ENCODE measurements at places on chromosomes 5 and 9.

DNA sequence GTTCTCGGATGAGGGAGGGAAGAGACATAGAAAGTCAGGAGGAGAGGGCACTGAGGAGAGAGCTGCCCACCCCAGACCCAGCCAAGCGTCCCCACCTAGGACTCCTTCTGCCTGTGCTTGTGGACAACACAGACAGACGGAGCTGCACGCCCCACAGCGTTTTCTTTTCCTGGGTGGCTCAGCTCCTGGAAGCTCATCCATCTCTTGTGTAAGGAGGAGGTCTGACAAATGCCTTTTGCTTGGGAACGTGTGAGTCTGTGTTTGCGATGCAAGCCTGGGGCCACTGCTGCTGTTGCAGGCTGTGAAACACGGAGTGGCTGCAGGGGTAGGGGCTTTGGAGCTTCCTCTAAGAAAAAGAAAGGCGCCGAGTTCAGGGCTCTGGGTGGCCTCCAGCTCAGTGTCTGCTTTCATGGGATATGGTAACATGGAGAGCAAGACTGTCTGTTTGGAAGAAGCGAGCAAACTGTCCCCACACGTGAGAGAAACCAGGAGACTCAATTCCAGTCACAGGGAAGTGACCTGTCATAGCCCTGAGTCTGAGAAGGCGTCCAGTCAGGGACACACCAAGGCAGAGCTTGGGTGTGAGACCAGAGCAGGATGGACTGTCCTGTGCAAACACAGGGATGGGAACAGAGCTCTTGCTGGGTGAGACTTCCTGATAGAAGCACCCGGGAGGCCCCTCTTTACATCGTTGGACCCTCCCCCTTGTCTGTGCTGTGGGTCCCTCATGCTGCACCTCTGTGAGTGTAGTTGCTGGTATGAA lies 42.7 kb downstream of the GADD45G start:
- no peak for DNase-seq

GRCh38 chr9:91101611-91102168 lies 260.0 kb downstream of the AUH start:
- DNase-seq, result no peak

DNA sequence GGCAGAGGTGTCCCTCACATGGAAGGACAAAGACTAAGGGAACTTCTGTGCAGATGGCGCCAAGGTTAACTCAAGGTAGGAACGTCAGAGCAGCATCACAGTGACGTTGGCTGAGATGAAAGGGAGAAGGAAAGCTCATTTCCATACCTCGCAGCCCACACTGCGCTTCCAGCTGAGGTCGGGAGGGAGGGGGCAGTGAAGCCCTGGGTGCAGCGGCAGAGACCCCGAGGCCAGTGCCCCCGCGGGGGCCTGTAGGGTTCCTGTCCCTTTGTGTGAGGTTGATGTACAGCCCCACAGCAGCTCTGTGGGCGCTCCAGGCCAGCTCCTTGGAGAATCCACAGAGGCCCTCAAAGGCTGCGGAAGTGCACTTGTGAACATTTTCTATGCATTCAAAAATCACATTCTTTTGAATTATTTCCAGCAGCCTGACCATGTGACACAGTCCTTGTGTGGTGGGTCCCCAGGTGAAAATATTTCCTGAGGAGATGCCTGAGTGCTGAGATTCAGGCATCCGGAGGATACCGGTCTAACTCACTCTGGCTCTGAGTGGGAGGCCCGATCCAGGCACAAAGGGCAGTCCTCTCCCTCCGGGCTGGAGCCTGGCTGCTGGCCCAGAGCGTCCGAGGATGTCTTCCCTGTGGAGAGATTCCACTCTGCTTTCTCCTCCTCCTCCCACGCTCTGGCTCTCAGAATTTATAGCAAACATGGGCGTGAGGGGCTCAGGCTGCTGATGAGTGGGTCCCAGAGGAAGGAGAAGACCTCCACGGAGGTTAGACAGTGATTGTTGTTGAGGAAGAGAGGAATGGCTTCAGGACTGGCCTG lies 150.7 kb downstream of the ICE1 start:
- no peak for DNase-seq

DNA sequence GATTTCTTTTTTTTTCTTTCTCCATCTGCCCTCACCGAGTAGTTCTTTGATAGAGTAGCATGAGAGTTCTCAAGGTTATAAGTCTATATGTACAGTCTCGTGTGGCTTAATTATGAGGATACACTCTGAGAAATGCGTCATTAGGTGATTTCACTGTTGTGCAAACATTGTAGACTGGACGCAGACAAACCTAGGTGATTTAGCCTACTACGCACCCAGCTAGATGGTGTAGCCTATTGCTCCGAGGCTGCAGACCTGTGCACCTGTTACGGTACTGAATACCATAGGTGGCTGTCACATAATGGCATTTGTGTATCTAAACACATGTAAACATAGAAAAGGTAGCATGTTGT lies 26.9 kb upstream of the CORO2A start:
- no peak for DNase-seq

GRCh38 chr5:148928141-148928540 lies 101.7 kb downstream of the ADRB2 start:
- no peak for DNase-seq

All from LHCN-M2 (cell line).